ENCODE measurements at places on chromosomes 3 and 15.

GRCh38 chr15:57792724-57793449, 86.4 kb downstream of the POLR2M start:
- DNase-seq = no peak

GRCh38 chr15:74826364-74826819, at the start of gene CPLX3:
Gene CPLX3 (plus strand): TSS chr15:74826627. CDS start chr15:74826704, 77 bp downstream.
- DNase-seq = peak; percentile 52

DNA sequence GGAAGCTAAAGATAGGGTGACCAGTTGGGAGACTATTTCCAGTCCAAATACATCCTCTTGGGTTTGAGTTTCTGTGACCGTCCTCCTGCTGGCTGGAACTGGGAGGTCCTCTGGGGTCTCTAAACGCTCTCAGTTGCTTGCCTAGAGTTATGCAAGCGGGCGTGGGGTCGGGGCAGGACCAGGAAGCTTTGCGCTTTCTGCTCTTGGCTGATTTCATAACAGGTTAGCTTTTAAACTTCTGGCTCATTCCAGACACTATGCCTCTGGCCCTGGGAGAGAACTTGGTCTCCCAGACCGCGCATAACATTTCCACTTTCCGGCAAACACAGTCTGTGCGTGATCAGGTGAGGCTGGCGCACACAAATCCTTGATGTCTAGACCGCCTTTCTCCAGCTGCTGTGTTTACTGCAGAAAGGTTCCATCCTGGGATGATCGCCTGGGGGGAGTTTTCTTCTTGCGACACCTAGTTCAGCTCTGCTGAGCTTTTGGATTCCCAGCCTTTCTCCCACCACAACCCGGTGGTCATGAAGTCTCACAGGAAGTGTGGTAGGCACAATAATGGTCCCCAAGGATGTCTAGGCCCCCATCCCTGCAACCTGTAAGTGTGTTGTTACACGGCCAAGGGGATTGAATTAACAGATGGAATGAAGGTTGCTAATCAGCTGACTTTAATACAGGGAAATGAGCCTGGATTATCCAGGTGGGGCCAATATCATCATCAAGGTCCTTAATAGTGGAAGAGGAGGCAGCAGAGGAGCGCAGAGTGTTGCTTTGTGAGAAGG, 23.6 kb upstream of the CGNL1 start:
- DNase-seq = no peak

DNA sequence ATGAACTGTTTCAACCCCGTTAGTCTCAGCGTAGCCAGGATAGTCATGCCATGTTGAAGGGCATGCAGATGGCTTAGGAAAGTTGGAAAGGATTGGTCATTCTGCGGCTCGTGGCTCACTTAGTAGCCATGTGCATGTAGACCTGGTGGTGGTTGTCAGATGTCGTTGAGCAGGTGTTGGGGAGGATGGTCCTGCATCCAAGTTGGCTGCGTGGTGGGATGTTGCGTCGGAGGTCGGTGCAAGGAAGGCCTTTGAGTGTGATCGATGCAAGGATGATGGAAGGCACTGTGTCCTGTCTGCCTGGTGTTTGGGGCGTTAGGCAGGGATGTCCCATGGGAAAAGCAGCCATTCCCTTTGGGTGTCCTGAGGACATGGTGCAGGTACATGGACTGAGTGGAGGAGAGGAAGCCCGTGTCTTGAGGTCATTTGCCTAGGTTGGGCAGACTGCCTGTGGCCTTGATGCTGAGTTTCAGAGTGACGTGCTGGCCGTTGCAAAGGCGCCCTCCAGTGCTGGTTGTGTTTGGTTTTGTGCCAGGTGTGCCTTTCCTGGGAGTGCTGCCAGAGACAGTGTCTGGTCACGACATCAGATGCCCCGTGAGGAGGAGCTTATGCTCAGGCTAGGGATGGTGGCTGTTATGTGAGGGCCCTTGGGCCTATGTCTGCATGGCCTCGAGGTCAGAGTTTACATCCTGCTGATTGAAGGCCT, 103.4 kb downstream of the SNRPN start:
- no peak for DNase-seq

DNA sequence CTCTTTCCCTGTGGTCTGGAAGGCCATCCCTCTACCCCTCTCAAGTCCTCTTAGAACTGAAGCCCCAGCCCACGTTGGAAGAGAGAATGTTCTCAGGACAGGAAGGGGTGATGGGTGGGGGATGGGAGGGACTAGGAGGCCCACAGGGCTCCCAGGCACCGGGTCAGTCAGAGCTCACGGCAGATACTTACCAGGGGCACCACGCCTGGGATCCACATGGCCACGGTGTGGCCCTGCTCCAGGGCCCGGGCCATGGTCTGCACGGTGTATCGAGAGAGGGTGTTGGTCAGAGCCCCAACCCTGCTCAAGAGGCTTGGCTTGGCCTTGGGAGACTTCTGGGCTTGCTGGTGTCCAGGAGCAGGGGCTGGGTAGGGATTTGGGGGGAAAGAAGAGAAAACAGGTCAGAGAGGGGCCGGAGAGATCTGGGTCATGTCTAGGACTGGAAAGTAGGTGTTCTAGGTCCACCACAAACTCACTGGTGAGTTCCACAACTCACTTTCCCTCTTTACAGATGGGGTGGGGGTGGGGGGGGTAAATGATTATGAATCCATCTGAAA, 9.8 kb downstream of the PLIN1 start:
- no peak for DNase-seq

DNA sequence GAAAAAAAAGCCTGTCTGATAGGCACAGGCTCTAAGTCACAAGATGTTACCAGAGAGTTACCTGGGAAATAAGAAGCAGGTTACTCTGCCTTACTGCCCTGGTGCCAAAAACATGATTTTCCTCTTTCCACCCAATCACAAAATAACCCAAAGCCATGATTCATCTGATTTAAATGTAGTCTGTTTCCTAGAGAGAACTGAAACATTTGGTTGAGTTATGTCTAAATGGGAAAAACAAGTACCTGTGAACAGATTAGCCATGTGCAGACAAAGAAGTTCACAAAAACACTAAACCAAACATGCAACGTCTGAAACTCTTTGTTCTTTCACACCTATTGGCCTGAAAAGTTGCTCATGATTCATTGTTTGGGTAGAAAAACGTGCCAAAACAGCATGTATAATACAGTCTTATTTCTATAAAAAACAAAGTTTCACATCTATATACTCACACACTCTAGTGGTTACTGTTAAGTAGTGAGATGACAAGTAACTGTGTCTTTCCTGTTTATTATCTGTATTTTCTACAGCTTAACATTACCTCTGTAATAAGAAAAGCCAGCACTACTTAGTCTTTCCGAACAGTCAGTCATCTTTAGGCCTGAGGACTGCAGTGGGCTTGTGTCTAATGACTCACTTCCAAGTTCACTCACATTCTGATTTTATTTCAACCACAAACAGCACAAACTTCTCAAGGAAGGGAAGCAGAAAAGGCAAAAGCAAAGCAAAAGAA, 30.2 kb downstream of the FAM174B start:
- no peak for DNase-seq
